M059J (cell line): ENCODE measurements at places on chromosomes 1 and 21. TPM values are rescaled to one million over a fixed set of nuclear protein-coding genes. Genes with fewer than 3 reads are reported as not detected.

AADACL3 gene
- total RNA-seq: not detected in 2 replicates

CYP4A22 gene
- total RNA-seq: not detected in 2 replicates

DNA sequence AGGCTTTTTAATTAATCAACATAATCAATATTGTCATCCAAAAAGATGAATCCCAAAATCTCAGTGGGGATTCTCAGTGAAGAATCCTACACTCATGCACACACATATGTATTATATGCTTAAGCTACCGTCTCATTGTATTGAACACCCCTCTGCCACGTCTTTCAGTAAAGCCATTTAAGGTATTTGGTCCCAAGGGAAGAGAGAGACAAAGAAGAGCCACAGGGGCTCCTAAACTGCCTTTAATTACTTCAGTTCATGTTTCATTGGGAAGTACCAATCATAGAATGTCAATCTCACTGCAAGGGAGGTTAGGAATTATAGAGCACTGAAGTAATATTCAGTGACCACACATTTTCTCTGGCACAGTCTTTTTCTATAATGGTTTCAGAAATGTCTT is 388.6 kb upstream of the NEGR1 start:
- no peak for DNase-seq

GRCh38 chr1:75841421-75841820 is 44.7 kb downstream of the MSH4 start:
- no peak for DNase-seq

DNA sequence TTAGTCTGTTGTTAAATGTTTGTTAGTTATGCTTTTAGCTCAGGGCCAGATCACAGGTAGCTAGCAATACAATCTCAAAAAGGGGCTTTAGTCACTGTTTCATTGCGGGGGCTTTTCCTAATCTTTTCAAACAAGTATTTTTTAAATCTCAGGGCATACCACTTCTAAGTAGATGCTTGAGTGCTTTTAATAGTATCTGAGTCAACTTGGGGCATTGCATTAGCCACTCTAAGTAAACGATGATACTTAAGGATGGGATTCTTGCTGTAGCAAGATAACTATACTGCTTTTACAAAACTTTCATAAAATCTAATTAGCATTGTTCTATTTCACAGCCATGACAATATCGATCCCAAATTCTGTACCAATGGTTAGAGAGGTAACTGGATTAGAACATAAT is 11.6 kb downstream of the CDC42BPA start:
- no peak for DNase-seq

GRCh38 chr1:162571696-162572095 is 10.2 kb downstream of the UAP1 start:
- no peak for DNase-seq

GRCh38 chr21:25701529-25701928 is 33.2 kb downstream of the ATP5PF start:
- DNase-seq: no peak

FBXO42 gene
- 13.8 and 29.2 TPM in 2 replicates for total RNA-seq

DNA sequence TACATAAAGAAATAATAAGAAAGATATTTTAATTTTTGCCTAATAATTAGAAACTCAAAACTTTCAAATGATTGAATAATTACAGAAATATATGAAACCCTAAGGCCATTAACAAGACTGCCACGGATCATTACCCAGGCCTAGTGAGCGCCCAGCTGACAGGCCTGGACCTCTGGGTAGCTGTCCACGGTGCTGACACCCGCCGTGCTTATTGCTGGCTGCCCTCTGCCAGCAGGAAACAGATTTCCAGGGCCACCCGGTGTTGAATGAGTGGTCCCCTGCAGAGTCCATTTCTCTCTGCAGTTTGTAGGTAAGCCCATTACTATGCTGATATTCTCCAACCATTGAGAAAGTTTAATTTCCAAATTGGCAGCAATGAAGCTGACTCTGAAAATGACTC is 254.4 kb upstream of the GJB5 start:
- DNase-seq: peak; percentile 34

PKNOX1 gene
- 25.4 and 38.2 TPM in 2 replicates for total RNA-seq

MATN1 gene
- total RNA-seq: 0.10 TPM in 1 of 2 replicates, not detected in the other

DNA sequence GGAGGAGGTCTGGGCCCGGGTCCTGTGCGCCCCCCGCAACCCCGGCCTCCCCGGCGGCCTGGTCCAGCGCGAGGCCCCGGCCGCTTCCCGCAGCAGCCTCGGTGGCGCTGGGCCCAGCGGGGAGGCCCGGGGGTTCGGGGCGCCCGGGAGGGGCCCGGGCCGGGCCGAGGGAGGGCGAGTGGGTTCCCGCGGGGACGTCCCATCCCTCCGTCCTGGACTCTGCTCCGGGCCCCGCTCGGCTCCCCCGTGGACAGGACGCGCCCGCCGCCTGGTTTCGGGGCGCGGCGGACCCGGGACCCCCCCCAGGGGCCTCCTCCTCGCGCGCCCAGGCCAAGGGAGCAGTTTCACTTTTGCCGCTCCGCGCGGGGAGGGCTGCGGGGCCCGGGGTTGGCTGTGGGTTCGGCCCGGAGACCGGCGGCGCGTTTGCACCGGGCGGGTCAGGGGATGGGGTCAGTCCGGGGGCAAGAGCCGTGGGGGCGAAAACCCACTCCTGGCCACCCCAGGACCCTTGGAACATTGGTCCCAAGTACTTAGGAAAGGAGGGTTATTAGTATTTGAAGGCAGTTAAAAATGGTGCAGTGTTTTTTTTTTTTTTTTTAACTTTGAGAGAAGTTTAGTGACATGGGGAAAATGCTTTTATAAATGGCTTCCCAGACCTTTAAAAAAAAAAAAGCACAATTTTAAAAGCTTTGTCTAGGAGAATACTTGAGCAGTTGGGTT is 677 bp downstream of the AGPAT3 start:
- peak; percentile 49 for DNase-seq

LCE1A gene
- total RNA-seq: not detected in 2 replicates

- DNase-seq: peak; percentile 99
Measured at GRCh38 chr1:219771080-219771479, 157.3 kb downstream of the SLC30A10 start.

- no peak for DNase-seq
Measured at GRCh38 chr21:32306021-32306780, 7.5 kb downstream of the MRAP start.

OXCT2 gene
- total RNA-seq: 0.30 and 0.57 TPM in 2 replicates

GRCh38 chr1:21251773-21252471 is 38.3 kb downstream of the ECE1 start:
- DNase-seq: peak; percentile 100

DNA sequence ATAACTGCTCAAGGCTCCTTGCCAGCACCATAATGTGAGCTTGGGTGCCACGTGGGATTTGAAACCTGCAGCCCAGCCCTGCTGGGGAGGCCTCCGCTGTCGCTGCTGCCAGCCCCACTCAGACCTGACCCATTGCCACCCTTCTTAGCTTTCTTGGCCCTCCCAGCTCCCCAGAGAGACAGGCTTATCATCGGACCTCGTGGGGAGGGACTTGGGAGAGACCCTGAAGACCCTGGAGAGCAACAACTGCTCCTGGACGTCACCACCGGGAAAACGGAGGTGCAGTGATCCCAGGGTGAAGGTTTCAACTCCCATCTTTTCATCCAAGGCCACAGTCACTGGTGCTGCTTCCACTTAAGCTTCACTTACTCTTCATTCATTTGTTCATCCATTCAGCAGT is 596.1 kb downstream of the PTPRU start:
- no peak for DNase-seq

GRCh38 chr21:28391938-28392849 is 600.5 kb downstream of the LTN1 start:
- no peak for DNase-seq

FMO2 gene
- not detected in 2 replicates for total RNA-seq

- DNase-seq: no peak
Measured at GRCh38 chr1:186930238-186930637, 101.5 kb downstream of the PLA2G4A start.

- no peak for DNase-seq
Measured at GRCh38 chr21:34878501-34878900, 170.6 kb downstream of the RUNX1 start.

DNA sequence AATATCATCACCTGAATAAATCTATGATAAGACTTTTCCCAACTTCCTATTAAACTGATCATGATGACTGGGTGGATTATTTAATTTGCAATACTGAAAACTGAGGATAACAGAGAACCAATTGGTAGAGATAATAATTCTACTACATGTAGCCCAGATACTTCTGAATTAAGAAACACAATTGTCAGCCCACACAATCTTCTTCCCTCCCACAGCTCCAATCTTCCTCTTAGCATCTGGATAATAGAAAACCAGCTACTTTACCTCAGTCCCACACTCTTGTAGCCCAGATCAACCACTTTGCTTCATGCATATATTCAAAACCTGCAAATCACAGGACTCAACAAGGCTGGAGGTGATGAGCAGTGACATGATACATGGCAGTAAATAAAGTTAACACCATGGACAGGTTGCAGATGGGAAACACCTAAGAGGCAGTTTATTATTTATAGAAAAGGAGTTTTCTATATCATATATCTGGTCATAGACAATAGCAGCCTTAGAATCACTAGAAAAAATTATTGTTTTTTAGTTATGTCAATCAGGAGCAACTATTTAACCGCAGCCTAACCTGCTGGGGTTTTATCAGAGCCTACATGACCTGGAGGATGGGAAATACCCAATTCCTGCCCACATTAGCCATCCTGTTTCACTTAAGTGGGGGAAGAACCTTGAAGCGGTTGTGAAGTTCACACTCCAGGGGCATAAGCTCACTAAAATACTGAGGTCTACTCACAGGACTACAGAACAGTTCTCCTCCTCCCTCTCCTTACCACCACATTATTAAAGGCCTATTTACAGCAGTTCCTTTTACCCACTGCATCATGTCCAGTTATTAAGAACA is 16.7 kb downstream of the FRRS1 start:
- no peak for DNase-seq

- no peak for DNase-seq
Measured at GRCh38 chr1:225259542-225259941, 168.3 kb downstream of the LBR start.

NPHS2 gene
- not detected in 2 replicates for total RNA-seq

TP73 gene
- total RNA-seq: 0.42 and 0.91 TPM in 2 replicates

DNA sequence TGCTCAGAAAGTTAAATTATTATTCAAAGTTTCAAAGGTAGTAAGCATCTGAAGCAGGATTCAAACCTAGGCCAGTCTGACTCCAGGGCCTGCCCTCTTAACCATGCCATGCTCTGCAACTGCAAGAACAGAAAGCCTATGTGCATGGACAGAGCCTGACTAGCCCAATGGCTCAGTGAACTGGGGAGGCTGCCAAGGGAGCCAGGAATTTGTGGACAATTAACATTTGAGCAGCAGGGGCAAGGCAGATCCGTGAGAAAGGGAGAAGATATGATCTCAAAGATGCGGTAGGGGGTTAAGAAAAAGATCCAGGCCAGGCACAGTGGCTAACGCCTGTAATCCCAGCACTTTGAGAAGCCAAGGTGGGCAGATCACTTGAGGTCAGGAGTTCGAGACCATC is 6.5 kb upstream of the ATP1A4 start:
- DNase-seq: peak; percentile 70

RGS16 gene
- not detected in 2 replicates for total RNA-seq

GRCh38 chr1:94056171-94056570 is 64.8 kb downstream of the ABCA4 start:
- DNase-seq: no peak

LCE2A gene
- total RNA-seq: not detected in 2 replicates

- DNase-seq: peak; percentile 71
Measured at GRCh38 chr1:221089273-221089672, 210.0 kb downstream of the HLX start.

DNA sequence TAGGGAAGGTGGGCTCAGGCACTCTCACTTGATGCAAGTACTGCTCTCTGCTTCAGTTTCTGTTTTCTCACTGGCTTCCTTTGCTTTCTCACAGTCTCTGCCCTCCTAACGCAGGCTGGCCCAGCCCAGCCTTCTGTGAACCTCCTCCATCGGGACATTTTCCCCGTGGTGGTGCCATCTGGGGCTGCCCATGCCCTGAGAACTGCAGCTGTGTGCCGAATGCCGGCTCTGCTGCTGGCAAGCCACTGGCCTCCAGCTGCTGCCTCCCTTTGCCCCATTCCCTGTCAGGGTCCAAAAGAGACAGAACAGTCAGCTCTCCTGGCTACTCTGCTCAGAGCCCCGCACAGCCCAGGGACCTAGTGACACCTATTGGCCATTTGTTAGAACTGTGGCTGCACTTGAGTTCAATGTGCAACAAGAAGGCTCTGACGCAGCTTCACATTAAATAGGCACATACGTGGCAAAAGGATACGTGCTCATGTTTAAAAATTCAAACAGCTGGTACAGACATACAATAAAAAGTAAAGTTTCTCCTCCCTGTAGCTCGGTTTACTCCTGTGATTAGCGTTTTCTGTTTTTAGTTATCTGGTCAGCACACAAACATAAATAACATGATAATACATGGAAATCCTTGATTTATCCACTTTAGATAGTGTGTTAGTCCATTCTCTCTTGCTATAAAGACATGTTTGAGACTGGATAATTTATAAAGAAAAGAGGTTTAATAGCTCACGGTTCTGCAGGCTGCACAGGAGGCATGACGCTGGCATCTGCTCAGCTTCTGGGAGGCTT is 46.6 kb downstream of the FCRL5 start:
- DNase-seq: peak; percentile 57

DNA sequence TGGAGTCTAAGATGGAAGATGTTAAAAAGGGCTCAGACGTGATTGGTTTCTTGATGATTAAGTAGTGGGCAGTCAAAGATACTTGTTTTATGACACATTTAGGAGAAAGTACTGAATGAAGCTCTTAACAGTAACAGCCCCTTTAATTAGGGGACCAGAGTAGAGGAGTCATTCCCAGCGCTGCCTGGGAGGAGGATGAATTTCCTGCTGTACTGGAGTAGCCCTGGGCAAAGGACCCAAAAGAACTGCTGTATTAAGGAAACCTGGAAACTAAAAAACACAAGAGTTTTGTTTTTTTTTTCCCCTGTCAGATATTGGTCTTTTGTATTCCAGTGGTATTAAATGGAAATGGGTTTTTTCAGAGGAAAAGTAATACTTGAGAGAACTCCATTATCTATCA is 126.5 kb downstream of the NFIA start:
- no peak for DNase-seq

OR10Z1 gene
- not detected in 2 replicates for total RNA-seq

DNASE2B gene
- not detected in 2 replicates for total RNA-seq

DNA sequence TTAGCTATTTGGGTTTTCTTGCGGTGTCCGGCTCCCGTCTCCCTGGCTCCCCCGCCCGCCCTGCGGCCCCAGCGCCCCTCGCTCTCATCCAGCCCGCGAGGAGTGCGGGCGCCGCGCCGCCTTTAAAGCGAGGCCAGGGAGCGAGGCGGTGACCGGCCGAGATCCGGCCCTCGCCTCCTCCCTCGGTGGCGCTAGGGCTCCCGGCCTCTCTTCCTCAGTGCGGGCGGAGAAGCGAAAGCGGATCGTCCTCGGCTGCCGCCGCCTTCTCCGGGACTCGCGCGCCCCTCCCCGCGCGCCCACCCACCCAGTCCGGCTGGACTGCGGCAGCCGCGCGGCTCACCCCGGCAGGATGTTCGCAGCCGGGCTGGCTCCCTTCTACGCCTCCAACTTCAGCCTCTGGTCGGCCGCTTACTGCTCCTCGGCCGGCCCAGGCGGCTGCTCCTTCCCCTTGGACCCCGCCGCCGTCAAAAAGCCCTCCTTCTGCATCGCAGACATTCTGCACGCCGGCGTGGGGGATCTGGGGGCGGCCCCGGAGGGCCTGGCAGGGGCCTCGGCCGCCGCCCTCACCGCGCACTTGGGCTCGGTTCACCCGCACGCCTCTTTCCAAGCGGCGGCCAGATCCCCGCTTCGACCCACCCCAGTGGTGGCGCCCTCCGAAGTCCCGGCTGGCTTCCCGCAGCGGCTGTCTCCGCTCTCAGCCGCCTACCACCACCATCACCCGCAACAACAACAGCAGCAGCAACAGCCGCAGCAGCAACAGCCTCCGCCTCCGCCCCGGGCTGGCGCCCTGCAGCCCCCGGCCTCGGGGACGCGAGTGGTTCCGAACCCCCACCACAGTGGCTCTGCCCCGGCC is 492 bp downstream of the HLX start:
- DNase-seq: peak; percentile 58

BLACAT1 gene
- 0.10 and 0.15 TPM in 2 replicates for total RNA-seq
